8988T (cell line): ENCODE measurements at places on chromosomes 3 and 15.

GRCh38 chr3:112857526-112857925 lies 10.9 kb upstream of the CD200R1L start:
- no peak for DNase-seq

DNA sequence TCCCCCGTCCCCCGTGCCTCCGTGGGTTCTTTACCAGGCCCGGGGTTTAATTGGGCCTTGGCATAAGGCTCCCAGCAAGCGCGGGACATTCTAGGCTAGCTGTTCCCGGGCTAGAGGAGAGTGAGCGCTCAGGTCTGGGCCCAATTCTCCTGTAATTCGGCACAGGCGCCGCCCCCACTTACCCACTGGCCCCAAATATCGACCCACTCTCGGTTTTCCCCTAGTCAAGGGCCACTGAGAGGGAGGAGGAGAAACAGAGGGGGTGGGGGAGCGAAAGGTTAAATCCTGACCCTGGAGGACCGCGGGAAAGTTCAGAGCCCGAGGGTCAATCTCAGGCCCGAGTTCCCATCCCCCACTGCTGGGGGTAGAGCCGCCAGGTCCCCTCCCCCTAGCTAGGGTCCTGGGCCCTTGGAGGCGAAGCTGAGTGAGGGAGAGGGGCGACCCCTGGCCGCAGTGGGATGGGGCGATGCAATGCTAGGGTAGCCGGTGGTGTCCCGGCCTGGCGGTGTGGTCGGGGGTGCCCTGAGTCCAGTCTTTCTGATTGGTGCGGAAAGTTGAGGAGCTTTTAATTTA lies 8.5 kb upstream of the ONECUT1 start:
- DNase-seq = no peak

DNA sequence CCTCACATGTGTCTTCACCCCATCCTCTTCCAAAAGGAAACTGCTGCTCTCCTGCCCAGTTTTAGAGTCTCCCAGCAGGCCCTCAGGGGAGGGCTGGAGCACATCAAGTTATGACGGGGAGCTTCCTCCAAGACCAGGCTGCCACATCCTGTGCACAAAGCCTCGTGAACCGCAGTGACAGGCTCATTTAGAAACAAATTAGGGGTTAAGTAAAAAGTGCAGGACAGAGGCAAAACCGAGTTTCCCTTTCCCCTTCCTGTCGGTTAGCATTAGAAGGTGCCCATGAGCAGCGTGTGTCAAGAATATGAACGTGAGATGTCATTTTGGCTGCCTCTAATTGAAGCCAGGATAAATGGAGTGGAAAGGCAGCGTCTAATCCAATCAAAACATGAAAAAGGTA lies 199.7 kb downstream of the ARRDC4 start:
- DNase-seq = no peak

DNA sequence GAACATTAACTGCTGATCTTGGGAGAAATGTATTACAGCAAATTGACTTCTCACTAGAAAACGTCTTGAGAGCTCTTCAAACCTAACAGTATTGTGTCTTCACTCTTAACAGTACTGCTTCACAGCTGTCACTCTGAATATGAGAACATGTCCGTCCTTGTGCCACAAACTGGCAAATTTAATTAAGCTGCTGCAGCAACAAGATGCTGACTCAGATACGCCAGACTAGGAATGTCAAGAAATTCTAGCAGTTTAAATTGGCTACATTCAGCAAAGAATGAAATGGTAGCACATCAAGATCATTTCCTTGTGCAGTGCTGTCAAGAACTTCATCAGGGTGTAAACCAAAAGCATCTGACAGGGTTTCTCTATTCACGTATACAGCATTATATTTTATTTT lies 7.6 kb downstream of the ICE2 start:
- DNase-seq = no peak

DNA sequence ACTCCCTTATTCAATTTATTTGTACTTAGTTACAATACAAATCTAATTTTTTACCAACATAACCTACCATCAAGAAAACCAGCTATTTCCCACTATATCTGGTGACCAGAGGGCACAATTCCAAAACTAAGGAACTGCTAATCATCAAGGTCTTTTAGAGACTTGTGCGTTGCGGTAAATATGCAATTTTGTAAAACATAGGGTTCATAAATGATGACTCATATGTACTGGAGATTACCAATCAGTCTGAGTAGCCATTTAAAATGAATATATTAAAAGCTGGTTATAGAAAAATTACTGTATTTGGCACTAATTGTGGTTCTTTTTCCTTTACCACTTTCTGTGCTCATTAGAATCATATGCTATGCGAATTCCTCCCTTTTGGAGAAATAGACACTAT lies 859.6 kb downstream of the ROBO1 start:
- no peak for DNase-seq
